CD4-positive, alpha-beta memory T cell (primary cell): ENCODE measurements at places on chromosomes 7 and 10. TPM values are rescaled to one million over a fixed set of nuclear protein-coding genes. Genes with fewer than 3 reads are reported as not detected.

MYL10 gene
- polyA plus RNA-seq, result not detected

HHEX gene
- 0.98 TPM for polyA plus RNA-seq

GRCh38 chr10:126405239-126405775 is 17.0 kb upstream of the ADAM12 start:
- H3K27ac ChIP-seq, result no peak overlapping the region
- no peak for DNase-seq
- no peak overlapping the region for H3K4me3 ChIP-seq
- no peaks in the 10 kb centered on the region for H3K36me3 ChIP-seq

GRCh38 chr7:120171406-120171805 is 101.6 kb upstream of the KCND2 start:
- no peaks in the 10 kb centered on the region for H3K36me3 ChIP-seq
- H3K4me1 ChIP-seq, result no peaks in the 10 kb centered on the region
- no peak overlapping the region for H3K4me3 ChIP-seq
- no peak overlapping the region for H3K27ac ChIP-seq

DNA sequence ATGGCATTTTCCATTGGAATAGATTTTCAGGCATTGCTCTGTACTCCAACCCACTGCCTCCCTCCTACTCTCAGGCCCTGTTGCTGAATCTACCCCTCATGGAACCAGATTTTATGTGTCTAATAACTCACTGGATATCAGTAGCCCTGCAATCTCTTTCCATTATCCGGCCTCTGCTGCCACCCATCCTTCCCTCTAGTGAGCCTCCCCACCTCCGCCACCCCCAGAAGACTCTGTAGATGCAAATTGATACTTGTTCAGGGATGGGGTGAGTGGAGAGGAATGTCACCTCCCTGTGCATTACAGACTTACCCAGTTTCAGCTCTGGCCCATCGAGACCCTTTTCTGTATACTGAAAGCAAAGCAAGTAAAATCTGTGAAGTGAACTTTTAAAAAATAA is 52.3 kb upstream of the PHYHIPL start:
- H3K36me3 ChIP-seq, result no peaks in the 10 kb centered on the region
- no peaks in the 10 kb centered on the region for H3K4me1 ChIP-seq
- H3K4me3 ChIP-seq, result no peak overlapping the region
- DNase-seq, result no peak
- H3K27me3 ChIP-seq, result no peaks in the 10 kb centered on the region

DNA sequence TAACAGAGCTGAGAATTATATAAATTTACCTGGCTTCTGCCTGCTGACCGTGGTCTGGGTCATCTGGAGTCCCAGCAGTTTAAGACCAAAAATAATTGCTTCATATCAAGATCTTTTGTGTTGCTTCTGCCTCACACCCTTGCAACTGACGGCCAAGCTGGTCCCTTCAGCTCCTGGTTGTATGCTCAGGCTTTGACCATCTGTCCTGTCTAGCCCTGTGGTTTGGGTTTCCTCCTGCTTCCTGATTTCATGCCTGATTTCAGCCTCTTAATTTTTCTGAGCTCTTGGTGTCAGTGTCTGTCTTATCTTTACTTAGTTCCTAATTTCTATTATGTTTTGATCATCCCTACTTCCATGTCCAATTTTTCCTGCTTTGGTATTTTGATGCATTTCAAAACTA is 87.9 kb upstream of the PLXDC2 start:
- no peak for DNase-seq
- H3K4me3 ChIP-seq, result no peak overlapping the region
- H3K27me3 ChIP-seq, result no peaks in the 10 kb centered on the region
- H3K36me3 ChIP-seq, result no peaks in the 10 kb centered on the region
- no peaks in the 10 kb centered on the region for H3K4me1 ChIP-seq

GRCh38 chr7:77393261-77393660 is 22.9 kb downstream of the GSAP start:
- H3K4me1 ChIP-seq, result peaks cover 9% of the 10 kb centered on the region
- H3K27ac ChIP-seq, result no peak overlapping the region
- no peaks in the 10 kb centered on the region for H3K36me3 ChIP-seq
- no peak for DNase-seq
